ENCODE measurements at places on chromosomes 2 and 18.

- no peak for DNase-seq
Measured at GRCh38 chr2:634636-635388, 42.4 kb downstream of the TMEM18 start.

- no peak for DNase-seq
Measured at GRCh38 chr18:73896685-73897084, 250.9 kb downstream of the FBXO15 start.

DNA sequence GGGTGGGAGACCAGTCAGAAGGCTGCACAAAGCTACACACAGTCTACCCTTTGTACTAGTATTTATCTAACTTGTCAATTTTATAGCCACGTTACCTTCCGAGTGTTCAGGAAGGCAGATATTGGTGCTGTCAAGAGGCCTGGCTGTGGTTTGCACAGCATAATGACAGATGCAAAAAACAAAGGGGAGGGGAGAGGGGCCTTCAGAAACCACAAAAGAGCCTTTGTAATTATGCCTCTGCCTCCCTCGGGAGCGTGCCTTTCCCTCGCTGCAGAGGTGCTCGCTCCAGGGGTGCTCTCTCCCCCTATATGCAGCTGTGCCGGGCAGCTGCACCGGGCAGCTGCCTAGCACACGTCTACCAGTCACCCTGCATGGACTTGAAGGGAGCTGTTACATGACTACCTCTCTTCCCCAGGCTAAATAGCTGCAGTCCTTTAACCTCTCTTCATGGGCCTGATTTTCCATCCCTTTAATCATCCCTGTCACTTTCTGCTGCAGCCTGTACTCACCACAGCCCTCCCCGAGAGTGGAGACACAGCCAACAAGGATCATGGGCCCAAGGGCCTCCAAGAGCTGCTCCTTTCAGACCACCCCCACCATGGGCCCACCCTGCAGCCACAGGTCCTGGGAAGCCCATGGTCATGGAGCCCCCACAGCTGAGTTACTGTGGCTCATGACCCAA, 168.4 kb upstream of the PKDCC start:
- no peak for DNase-seq

- no peak for DNase-seq
Measured at GRCh38 chr18:43588838-43589237, 311.5 kb upstream of the SYT4 start.

GRCh38 chr2:7467782-7468447, 550.7 kb downstream of the RNF144A start:
- peak; percentile 11 for DNase-seq

DNA sequence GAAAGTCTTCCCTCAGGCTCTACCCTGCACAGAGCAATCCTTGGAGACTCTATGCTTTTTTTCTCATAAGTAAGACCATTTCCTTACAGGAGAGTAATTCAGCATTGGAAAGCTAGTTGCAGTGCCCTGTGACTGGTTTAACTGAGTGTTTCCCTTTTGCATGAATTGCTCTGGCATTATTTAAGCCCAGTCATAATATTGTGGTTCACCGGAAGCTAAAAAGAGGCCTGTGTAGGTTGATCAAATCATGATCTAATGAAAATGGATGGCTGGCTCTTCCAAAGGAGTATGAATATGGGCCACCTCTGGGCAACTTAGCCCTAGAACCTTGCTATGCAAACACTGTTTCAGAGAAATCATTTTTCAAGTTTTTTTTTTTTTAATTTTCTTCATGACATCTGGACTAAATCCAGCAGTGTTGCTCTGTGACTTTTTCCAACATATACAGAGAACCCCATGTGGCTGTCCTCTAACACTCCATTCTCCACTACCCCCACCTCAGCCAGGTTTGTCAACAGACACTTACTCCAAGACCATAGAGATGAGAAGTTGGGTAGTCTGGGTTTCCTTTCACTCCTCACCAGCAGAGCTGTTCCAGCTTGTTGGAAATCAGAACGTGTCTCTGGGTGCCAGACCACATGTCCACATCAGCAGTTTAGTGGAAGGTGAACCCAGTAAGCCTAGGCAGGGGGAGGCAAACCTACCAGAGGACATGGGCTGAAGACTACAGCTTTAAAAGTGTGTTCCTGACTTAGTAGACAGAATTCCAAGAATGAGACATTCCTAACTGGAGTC, 175.2 kb upstream of the SLC14A2 start:
- no peak for DNase-seq

GRCh38 chr2:62348700-62349099, 152.8 kb downstream of the B3GNT2 start:
- DNase-seq, result no peak

GRCh38 chr2:98394595-98395153, 48.4 kb downstream of the CNGA3 start:
- DNase-seq, result no peak
